Heart right ventricle (tissue), 16 donors: ENCODE measurements at places on chromosomes 3 and 15. TPM values are rescaled to one million over a fixed set of nuclear protein-coding genes. Genes with fewer than 3 reads are reported as not detected.

The ZNF35 gene
- 4.5 TPM for polyA plus RNA-seq

The NANOGP8 gene
- polyA plus RNA-seq, result not detected

The SKOR1 gene
- polyA plus RNA-seq, result 0.15 TPM

The REC114 gene
- not detected for polyA plus RNA-seq

The CGGBP1 gene
- 39.4 TPM for polyA plus RNA-seq

The GOLGA8J gene
- not detected for polyA plus RNA-seq

The AGTR1 gene
- polyA plus RNA-seq, result 2.5 TPM

The ATP13A3 gene
- 31.0 TPM for polyA plus RNA-seq

The MESP2 gene
- 0.73 TPM for polyA plus RNA-seq
